NCI-H1105 (cell line): ENCODE measurements at places on chromosomes 3 and 15.

DNA sequence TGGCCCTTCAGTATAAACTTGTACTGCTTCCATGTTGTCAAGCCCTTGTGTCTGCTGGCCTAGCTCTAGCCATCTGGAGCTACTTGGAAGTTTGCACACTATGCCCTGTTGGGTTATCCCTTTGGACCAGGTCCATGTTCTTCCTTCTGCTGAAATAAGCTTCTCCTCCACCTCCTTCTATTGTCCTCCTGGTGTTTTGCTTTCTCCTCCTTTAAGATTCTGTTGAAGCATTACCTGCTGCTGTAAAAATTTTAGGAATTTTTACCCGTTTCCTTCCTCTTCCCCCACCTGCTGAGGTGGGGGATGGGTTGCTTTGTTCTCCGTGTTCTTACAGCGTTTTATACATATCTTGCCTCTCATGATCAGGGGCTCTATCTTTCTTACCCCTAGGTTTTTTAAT lies 51.7 kb downstream of the SH3GL3 start:
- DNase-seq = no peak

DNA sequence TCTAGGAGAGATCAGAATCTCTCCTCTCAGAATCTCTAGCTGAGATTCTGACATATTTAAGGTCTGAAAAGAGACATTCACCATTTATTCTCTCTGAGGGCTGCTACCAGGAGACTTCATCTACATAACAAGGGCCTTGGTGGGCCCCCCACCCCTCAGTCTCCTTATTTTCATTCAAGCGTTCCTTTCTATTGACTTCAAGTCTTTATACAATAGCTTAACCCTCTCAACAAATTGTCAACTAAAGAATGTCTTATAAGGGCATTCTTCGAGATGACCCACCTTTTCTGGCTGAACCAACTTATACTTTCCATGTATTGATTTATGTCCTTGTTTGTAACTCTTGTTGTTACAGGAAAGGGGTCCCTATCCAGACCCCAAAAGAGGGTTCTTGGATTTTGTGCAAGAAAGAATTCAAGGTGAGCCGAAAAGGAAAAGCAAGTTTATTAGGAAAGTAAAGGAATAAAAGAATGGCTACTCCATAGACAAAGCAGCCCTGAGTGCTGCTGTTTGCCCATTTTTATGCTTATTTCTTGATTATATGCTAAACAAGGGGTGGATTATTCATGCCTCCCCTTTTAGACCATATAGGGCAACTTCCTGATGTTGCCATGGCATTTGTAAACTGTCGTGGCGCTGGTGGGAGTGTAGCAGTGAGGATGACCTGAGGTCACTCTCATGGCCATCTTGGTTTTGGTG lies 209.5 kb upstream of the ALCAM start:
- DNase-seq = no peak

- DNase-seq = no peak
These were observed 130.7 kb upstream of the KCNMB2 start for GRCh38 chr3:178405531-178405930.

GRCh38 chr3:24502690-24503089 lies 8.0 kb upstream of the THRB start:
- no peak for DNase-seq

DNA sequence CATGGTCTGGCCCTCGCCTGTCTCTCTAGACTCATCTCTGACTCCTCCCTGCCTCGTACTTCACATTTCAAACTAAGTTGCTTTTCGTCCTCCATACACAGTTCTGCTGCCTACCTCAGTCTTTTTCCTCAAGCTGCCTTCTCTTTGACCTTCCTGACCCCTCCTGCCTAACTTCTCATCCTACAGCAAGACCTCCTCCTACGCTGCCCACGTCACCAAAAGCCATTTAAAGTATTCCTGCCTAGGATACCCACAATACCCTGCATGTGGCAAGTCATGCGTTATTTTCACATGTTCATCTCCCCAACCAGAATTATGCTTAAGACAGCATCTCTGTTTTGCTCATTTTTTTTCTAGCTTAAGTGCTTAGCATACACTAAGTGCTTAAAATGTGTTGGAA lies 56.7 kb downstream of the LHFPL4 start:
- no peak for DNase-seq

DNA sequence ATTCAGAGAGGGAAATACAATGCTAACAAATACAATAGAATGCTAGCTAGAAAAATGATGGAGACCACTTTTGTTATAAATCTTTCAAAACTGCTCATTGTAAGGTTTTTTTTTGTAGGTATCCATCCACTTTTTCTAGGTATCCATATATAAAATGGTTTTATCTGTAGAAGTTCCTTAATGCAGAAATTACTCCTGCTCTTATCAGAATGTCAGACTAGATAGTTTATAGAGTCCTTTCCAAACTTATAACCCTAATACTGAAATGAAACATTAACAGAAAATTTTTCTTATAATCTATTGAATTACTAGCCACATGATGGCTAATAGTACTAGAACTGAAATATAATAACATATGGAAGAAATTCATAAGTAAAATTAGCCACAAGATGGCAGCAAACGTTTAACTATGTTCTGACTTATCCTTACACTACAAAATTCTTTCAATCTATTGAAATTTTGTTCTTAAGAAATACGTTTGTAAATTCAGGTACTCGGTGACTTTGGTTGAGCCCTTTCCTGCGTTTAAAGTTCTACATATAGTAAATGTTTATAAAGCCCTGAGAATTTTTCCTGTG lies 58.5 kb downstream of the ECT2 start:
- peak; percentile 28 for DNase-seq

- DNase-seq = no peak
These were observed 34.4 kb downstream of the PPARG start for GRCh38 chr3:12323237-12323636.

DNA sequence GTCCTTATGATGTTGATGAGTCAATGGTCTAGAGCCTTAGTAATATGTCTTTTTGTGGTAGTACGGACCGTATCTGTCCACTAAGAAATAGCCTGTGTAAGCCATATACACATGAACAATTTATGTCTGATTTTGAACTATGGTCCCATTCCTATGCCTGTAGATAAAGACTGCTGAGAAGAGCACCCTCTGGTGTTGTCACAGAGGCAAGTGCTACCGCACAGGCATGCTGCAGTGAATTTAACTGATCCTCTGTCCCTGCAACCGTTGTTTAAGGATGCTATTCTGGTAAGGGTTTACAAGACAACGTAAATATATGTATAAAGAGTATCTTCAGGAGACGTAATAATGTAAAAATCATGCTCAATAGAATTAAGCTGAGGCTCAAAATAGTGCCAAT lies 170.7 kb downstream of the UBE3A start:
- DNase-seq = no peak

GRCh38 chr15:88894348-88894818 lies 961 bp downstream of the HAPLN3 start:
- peak; percentile 12 for DNase-seq

- DNase-seq = no peak
These were observed 313.2 kb downstream of the POLQ start for GRCh38 chr3:121232309-121233225.

- DNase-seq = no peak
These were observed 61.5 kb downstream of the LRRC28 start for GRCh38 chr15:99312794-99313193.

GRCh38 chr3:5096336-5097008 lies 25.6 kb upstream of the ARL8B start:
- no peak for DNase-seq

- DNase-seq = no peak
These were observed 14.4 kb upstream of the TPRG1 start for GRCh38 chr3:189157232-189158007.

- no peak for DNase-seq
These were observed at the start of gene SUCNR1 for GRCh38 chr3:151873398-151873797. TSS of gene SUCNR1 (plus strand) at chr3:151873643. CDS start at chr3:151879893, 6,250 bp downstream.

GRCh38 chr3:122694966-122695365 lies 14.3 kb downstream of the PARP14 start:
- no peak for DNase-seq

- no peak for DNase-seq
These were observed 157.1 kb upstream of the TMC3 start for GRCh38 chr15:81531109-81531592.

GRCh38 chr3:154886437-154886836 lies 193.7 kb upstream of the MME start:
- DNase-seq = no peak

DNA sequence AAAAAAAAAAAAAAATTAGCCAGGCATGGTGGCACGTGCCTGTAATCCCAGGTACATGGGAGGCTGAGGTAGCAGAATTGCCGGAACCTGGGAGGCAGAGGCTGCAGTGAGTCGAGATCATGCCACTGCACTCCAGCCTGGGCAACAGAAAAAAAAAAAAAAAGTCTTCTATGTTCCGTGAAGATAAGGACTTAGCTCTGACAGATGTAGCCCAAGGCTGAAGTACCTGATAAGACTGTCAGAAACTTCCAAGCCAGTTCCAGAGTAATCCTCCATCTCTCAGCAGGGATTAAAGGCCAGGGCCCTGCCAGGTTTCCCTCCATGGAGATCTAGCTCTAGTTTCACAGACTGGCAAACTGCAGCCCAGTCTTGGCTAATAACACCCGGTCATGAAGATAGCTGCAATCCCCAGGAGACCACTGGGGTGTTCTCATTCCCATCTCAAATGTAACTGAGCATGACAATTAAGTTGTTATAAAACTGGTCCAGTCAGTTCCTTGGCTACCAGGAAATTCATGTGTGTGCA lies 8.5 kb downstream of the CDCP1 start:
- DNase-seq = no peak

GRCh38 chr3:115428841-115429240 lies 194.5 kb upstream of the GAP43 start:
- DNase-seq = no peak

DNA sequence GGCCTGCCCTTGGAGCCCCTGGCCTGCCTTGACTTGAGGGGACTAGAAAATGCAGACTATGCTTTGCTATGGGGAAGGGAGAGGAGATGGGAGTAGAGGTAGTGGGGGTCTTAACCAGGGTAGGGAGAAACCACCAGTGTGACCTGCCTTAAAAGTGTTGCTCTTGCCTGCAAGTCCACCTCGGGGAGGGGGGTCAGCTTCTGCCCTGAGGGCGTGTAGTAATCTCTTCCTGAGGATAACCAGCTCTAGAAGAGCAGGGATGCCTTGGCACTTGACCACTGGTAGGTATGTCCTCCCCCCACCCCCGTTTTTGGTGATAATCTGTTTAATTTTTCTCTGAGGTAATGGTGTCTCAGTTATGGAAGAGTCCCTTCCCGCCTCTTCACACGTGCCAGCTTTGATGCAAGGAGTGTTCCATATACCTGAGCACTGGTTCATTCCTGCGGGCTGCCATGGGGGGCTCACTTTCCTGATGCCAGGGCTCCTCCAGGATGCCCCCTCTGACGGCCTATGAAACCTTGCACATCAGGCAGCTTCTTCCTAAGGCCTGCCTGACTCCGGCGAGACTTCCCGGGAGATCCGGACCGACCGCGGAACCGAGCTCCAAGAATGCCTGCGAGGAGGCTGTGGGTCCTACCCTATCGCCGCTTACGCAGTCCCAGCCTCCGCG lies 780 bp upstream of the P4HTM start:
- DNase-seq = no peak

GRCh38 chr3:149494759-149495580 lies 20.5 kb downstream of the TM4SF4 start:
- DNase-seq = no peak

- DNase-seq = no peak
These were observed 40.6 kb upstream of the POLR2M start for GRCh38 chr15:57665939-57666338.

DNA sequence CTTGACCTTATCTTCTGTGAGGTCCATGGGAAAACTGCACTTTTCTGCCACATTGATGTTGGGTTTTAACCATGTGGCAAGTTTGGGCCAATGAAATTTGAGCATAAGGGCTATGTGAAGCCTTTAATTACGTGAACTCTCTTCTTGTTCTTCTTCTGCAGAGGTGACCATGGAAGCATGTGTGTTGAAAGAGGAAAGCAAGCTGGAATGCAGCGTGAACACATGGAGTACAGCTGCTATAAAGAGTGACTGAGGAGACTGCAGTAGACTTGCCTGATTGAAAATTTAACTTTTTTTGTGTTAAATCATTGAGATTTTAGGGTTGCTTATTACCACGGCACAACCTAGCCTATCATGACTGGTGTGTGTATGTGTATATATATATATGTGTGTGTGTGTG lies 347.3 kb downstream of the ZIC1 start:
- no peak for DNase-seq

GRCh38 chr15:93257920-93258319 lies 168.9 kb upstream of the RGMA start:
- no peak for DNase-seq

- DNase-seq = no peak
These were observed 177.2 kb downstream of the TP63 start for GRCh38 chr3:189808246-189809007.
